ENCODE measurements at places on chromosomes 4 and X.

DNA sequence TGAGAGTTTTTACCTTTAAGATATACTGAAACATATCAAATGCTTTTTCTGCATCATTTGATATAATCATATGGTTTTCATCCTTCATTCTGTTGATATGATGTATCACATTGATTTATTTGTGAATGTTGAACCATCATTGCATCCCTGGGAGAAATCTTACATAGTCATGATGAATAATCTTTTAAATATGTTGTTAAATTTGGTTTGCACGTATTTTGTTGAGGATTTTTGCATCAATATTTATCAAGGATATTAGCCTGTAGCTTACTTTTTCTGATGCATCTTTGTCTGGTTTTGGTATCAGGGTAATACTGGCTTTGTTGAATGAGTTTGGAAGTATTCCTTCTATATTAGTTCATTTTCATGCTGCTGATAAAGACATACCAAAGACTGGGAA is 541.4 kb downstream of the TLL1 start:
- no peak for DNase-seq

DNA sequence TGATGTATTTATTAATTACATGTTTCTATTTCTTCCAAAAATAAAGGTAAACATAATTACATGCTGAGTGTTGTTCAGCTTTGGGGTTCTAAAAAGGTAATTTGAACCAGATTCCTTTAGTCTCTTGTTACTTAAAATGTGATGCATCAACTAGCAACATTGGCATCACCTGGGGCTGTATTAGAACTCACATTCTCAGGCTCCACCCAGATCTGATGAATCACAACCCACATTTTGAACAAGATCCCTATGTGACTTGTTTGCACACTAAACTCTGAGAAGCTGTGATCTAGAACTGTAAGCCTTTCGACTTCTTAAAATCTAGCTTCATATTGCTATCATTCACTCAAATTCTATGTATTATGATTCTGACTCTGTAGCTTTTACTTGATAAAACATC is 23.0 kb upstream of the HS3ST1 start:
- DNase-seq = no peak

DNA sequence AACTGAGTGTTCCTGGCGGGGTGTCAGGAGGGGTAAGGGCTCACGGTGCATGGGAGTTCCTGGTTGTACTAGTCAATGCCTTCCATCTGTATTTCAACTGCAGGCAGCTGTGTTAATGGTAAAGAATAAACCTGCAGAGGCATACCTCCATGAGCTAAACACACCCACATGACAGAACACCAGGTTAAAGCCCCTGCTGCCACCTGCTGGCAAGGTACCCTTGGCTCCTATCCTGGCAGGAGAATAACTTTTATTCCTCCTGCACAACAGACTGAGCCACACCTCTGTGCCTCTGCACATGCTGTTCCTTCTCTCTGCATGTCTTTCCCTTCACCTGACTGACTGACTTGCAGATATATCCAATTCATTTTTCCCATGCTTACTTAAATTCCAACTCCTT is 11.1 kb downstream of the ITIH6 start:
- DNase-seq = peak; percentile 5

GRCh38 chrX:79368441-79368840 is 1.3 kb upstream of the ITM2A start:
- no peak for DNase-seq

DNA sequence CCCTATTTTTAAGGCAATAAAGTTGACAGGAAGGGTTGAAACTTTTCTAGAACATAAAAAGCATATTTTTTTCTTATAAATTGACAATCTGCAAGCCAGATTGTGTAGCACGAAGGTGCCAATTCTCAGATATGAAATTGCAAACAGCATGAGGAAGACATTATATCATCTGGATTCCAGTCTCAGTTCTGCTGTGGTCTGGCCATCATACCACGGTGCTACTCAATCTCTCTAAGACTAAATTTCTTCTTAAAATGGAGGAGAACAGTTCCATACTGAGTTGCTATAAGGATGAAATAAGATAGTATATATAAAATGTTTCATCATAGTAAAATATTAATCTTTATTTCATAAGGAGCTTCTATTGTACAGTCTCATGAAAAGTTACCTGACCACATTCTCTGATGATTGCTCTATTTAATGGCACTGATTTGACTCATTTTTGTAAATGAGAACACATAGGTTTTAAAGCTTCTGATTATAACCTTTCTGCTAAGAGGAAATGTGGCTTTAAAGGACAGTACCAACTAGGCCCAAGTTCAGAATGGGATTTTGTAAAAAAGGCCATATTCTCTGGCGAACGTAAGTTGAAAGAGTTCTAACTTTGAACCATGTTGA is 127.9 kb downstream of the SHROOM3 start:
- no peak for DNase-seq

- DNase-seq = peak; percentile 51
Observed at GRCh38 chrX:154457491-154458115, 478 bp upstream of the PLXNA3 start.

GRCh38 chr4:176767183-176767582 is 25.5 kb downstream of the VEGFC start:
- no peak for DNase-seq

DNA sequence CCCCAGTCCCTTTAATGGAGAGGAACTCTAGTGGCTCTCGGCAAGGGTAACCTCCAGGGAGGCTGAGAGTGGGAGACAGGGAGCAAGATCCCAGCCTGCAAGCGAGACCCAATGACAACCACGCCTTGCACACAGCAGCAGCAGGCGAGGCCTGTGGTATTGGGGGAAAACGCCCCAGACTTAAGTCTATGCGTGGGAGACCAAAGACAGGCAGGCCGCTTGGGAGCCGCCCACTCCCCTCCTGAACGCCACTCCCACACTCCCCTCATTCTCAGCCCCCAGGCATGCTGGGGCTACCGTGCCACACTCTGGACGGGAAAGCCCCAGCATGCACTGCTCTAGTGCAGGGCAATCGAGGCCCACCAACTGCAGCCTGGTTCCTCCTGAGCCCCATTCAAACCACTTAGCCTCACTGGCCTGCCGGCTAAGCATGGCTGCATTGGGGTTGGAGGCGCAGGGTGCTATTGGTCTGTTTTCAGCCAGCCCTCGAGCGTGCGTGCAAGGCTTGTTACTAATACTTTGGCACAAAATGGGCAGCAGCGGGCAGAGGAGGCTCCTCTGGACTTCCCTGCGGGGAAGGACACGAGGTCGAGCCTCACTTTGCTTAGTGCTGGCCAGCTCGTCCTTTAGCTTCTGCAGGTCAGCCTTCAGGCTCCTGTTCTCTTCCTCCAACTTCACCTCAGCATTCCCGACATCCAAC is 14.8 kb downstream of the SLC6A8 start:
- no peak for DNase-seq

DNA sequence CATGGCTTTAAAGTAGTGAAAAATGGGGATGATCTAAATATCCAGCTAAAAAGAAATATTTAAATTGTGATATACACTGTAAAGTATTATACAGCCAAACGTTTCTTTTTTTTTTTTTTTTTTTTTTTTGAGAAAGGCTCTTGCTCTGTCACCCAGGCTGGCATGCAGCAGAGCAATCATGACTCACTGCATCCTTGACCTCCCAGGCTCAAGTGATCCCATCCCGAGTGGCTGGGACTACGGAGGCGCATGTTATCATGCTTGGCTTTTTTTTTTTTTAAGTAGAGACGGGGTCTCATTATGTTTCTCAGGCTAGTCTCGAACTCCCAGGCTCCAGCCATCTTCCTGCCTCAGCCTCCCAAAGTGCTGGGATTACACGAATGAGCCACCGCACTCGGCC is 17.1 kb downstream of the SMIM14 start:
- DNase-seq = no peak

DNA sequence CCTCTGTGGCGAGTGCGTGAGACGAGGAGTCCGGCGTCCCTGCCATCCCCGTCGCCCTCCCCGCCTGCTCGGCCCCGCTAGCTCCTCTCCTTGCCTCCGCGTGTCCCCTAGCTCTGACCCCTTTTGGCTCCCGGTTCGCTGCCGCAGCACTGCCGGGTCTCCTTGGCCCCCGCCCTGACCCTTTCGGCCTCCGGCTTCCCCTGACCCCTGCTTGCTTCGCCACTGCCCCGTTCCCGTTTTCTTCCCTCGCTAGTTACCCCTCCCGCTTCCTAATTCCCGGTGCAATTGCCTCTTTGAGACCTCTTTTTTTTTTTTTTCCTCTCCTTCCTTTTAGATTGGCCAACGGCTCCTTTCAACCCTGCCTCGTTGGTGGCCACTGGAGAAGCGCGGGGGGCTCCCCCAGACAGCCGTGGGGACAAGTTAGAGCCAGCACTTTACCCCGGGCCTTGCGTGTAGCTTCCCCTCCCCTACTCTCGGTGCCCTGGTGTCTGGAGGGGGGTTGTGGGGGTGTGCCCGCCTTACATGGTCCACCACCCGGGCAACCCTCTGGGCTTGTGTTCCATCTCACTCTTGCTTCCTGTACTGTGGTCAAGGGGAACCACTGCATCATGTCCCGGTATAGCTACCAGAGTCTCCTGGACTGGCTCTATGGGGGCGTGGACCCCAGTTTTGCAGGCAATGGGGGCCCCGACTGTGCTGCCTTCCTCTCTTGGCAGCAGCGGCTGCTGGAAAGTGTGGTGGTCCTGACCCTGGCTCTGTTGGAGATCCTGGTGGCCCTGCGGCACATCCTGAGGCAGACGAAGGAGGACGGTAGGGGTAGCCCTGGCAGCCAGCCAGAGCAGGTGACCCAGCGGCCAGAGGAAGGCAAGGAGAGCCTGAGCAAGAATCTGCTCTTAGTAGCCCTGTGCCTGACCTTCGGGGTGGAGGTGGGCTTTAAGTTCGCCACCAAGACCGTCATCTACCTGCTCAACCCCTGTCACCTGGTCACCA is 548 bp downstream of the TMEM164 start:
- DNase-seq = no peak
